ENCODE measurements at places on chromosomes 3 and 15. TPM values are rescaled to one million over a fixed set of nuclear protein-coding genes. Genes with fewer than 3 reads are reported as not detected.

KNG1 gene
- not detected for total RNA-seq

DNA sequence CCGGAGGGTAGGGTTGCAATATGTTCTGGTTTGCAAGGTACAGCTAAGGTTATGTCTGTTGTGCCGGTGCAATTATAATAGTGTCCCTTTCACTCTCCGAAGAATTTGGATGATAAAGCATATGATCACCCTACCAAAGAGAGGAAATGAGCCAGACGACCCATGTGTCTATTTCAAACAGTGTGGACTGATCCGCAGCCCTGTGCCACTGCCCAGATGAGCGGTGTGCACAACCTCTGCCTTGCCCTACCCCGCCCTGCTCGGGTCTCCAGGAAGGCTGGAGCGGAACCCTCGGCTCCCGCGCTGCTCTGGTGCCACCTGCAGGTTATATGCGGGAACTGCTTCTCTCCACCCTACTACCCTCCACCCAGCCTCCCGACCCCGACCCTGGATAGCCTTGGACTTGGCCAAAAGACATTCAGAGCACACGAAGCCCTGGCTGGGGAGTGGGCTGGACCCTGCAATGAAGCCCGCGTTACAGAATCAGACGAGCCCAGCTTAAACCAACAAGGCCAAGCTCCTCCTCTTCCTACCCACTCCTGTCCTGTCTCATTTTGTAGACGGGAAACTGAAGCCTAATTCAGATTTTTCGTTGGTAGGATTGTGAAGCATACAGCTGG lies 68.4 kb upstream of the CHRNB4 start:
- no peak overlapping the region for H3K27ac ChIP-seq
- H3K27me3 ChIP-seq, result peaks cover 24% of the 10 kb centered on the region
- DNase-seq, result no peak
- no peak overlapping the region for H3K4me3 ChIP-seq
- no peaks in the 10 kb centered on the region for H3K36me3 ChIP-seq

CKMT1B gene
- 0.72 TPM for total RNA-seq

- peak; percentile 92 for DNase-seq
- H3K36me3 ChIP-seq, result no peaks in the 10 kb centered on the region
- peaks cover 16% of the 10 kb centered on the region for H3K4me1 ChIP-seq
Observed at GRCh38 chr15:29859973-29860715, 37.9 kb upstream of the TJP1 start.

- no peak overlapping the region for H3K4me3 ChIP-seq
- H3K36me3 ChIP-seq, result peaks cover 31% of the 10 kb centered on the region
- H3K27ac ChIP-seq, result no peak overlapping the region
- H3K27me3 ChIP-seq, result no peaks in the 10 kb centered on the region
Observed at GRCh38 chr15:99711625-99712024, 21.6 kb downstream of the LYSMD4 start.

DNA sequence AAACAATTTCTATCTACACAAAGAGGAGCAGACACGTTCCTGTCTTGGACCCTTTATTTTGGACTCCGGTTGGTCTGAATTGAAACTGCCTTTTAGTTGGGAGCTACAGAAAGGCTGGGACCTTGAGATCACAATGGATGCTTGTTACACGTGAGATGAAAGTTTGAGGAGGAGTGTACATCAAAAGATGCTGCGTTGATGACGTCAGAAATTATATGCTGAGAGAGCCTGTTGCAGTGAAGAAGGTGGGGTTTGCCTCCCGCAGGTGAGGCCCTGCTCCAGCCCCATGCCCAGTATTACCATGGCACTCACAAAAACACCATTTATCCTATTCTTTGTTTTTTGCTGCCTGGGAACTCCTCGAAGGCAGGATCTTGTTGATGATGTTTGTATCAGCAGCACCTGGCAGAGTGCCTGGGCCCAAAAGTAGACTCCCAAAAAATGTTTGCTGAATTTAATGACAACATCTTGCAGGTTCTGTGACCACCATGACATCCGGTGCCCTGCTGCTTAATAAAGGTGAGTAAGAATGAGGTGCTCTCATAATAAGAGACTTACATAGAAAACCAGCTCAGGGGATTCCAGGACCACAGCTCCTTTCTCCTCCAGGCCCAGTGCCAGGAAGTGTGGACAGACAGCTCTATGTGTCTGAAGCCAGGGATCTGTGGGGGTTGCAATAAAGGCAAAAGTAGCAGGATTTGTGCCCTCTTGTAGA lies 136.1 kb upstream of the UBE2E1 start:
- H3K4me3 ChIP-seq, result no peak overlapping the region
- no peaks in the 10 kb centered on the region for H3K36me3 ChIP-seq
- no peak overlapping the region for H3K27ac ChIP-seq
- no peaks in the 10 kb centered on the region for H3K27me3 ChIP-seq
- DNase-seq, result no peak

BFSP2 gene
- not detected for total RNA-seq

MAGI1 gene
- 31.8 TPM for total RNA-seq
